RWPE2 (cell line): ENCODE measurements at places on chromosomes 2 and 18.
A peak's percentile ranks its signal among the peaks of the same experiment; 100 is the strongest.

DNA sequence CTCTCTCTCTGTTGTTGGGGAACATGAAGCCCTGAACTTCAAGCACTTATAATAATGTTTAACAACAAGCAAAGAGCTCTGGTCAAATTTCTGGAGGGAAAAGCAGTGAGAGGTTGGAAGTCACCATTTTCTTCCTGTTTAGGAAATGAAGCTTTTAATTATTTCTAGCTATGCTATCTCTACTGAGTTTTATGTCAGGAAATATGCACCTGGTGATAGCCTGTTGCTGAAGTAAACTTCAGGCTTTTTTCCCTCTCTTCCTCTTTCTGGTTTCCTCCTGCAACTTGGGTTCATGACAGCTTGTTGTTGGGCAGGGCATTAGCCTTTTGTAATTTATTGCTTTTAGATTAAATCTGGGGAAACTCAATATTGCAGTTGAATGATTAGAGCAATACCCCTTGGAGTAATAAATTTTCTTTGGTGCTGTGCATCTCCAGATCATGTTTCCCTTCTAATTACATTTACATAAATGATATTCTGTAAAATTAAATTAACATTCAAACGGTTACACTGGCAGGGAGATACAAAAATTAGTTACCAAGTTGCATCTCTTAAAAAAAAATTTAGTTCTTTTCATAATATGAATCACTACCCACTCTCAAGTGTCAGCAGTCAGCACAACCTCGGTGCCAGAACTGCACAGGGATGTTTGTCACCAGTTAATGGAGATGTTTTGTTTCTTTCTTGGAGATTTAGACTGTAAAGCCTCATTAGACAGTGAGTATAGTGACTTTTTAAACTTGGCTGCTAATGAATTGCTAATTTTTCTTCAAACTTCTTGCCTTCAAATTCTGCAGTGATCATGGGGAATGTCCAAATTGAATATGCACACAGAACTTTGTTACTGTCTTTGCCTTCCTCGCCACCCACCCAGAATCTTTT lies 466.6 kb upstream of the ETAA1 start:
- DNase-seq = no peak

GRCh38 chr2:38074764-38075506 lies 1.0 kb downstream of the CYP1B1 start:
- no peak for DNase-seq

- no peak for DNase-seq
Measured at GRCh38 chr2:144959416-144959815, 439.5 kb upstream of the ZEB2 start.

DNA sequence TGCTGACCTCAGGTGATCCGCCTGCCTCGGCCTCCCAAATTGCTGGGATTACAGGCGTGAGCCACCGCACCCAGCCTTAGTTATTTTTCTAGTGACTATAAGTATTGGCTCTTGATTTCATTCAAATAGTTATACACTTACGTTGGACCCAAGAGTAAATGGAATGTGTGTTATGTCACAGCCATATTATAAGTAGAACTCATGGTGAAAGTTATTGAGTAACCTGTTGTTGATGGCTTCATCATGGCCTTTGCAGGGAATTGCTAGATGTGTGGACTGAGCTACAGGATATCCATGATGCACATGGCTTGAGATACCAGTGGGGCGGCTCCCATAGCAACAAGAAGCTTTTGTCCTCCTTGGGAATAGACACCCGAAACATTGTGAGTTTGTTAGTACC lies 44.7 kb downstream of the AFTPH start:
- DNase-seq = no peak

GRCh38 chr2:147398996-147399395 lies 445.8 kb upstream of the ACVR2A start:
- DNase-seq = no peak

DNA sequence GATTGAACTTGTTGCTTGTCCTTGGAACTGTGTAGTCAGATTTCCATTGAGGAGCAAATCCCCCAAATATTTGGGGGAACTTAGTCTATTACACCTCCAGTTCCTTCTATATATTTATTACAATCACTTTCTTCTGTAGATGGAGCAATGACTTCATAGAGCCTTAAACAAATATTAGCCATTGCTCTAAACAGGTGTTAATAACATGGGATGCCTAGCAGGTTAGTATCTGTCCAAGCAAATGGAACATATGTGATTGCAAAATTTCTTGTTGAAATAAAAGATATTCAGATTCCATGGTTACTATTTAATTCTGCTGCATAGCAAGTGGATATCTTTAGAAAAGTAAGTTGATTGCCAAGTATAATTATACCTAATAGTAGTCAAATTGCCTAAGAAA lies 207.6 kb upstream of the NABP1 start:
- DNase-seq = no peak

DNA sequence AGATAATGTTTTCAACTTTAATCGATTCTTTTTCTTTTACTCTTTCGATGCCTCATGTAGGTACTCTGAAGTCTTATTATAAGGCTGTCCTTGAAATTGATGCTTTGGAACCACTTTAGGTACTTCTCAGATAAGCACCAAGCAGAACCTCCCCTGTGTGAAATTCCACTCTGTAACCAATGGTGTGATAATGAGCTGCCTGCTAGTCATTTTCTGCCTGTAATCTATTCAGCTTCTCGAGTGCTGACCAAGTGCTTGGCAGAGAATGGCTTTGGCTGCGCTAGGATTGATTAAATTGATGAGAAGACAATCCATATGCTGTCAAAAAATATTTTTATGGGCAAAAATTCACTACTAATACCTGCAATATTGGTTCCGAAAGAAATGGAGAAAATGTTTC lies 132.1 kb upstream of the STON1 start:
- no peak for DNase-seq

DNA sequence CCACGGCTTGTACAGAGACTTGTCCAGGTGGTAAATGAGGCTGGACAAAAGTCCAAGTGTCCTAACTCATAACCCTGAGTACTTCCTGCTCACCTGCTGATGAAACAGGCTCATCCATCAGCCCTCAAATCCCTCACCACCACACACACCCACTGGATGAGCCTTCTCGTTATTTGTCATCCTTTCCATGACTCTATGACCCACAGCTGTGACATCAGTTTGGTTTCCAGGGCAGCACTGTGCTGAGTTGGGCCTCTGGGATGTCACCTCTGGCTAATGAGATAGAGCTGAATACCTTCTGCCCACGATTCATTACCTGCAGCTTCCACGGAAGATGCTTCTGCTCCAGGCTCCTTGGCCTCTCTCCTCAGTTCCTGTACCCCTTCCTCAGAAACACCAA lies 39.4 kb downstream of the SLC14A2 start:
- no peak for DNase-seq

- peak; percentile 53 for DNase-seq
Measured at GRCh38 chr2:150526827-150527226, 39.4 kb upstream of the RND3 start.

- no peak for DNase-seq
Measured at GRCh38 chr2:226317970-226318369, 481.6 kb downstream of the IRS1 start.

DNA sequence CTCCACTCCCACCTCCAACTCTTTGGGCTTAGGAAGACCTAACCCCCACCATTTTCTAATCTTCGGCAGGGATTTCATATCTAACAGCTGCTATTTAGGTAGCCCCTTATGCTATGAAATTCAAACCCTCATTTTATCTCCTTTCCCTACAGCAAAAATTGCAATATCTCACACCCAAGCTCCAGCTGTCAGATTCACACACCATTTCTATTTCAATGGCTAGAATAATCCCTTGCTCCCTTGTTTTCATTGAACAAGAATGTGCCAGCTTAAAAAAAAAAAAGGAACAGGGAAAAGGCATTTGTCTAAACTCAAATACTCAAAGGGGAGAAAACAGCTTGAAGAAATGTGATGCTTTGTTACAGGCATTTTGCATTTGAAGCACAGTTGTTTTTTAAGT lies 850.6 kb upstream of the ACVR2A start:
- DNase-seq = no peak

GRCh38 chr2:170509452-170510193 lies 205.5 kb upstream of the SP5 start:
- no peak for DNase-seq

DNA sequence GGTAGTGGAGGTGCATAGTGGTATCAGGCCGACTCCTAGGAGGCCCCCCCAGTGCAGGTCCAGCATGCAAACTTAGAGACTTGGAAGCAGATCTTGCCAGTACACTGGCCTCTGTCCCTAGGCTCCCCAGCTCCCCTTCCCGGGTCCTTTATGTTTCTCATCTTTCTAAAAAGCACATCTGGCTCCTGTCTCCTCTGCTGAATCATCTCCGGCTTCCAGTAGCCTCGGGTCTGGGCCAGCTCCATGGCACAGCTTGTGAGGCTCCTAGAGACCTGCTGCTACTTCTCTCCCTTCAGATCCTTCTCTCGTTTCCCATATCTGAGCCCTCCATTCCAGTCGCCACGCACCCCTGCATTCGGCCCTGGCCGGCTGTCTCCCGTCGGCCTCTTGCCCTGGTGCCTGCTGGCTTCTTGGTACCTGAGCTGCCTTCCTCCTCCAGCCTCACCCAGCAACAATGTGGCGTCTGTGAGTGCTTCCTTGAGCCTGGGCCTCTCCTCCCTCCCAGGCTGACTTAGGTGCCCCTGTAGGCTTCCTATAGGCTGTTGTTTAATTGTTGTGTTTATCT lies 6.6 kb downstream of the TRAF3IP1 start:
- no peak for DNase-seq

GRCh38 chr18:3097082-3097481 lies 84.1 kb upstream of the LPIN2 start:
- DNase-seq = no peak

DNA sequence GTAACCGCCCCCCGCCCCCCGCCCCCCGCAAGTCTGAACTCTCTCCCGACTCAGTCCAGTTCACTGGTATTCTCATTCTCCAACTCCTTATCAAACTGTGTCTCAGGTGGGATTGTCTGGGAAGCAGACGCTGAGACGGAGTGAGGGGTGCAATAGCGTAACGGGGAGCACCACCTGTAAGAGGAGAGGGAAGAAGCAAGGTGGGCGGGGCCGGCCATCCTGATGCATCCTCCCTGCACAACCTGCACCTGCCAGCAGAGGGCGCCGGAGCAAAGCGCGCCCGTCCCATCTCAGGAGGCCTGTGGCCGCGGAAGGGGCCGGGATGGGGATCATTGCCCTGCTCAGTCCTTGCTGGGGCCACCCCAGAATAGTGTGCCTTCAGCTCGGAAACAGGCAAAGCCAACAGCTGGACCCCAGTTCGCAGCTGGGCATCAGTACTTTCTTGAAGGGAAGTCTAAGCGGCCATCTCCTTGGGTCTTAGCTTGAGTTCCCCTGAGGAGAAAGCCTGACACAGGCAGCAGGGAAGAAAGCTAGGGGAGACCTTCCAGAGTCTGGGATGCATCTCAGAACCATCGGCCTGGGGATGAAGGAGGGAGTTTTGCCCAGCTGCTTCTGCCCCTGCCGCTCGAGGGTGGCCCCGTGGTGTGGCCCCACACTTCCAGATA lies 208.0 kb downstream of the TFCP2L1 start:
- DNase-seq = no peak

DNA sequence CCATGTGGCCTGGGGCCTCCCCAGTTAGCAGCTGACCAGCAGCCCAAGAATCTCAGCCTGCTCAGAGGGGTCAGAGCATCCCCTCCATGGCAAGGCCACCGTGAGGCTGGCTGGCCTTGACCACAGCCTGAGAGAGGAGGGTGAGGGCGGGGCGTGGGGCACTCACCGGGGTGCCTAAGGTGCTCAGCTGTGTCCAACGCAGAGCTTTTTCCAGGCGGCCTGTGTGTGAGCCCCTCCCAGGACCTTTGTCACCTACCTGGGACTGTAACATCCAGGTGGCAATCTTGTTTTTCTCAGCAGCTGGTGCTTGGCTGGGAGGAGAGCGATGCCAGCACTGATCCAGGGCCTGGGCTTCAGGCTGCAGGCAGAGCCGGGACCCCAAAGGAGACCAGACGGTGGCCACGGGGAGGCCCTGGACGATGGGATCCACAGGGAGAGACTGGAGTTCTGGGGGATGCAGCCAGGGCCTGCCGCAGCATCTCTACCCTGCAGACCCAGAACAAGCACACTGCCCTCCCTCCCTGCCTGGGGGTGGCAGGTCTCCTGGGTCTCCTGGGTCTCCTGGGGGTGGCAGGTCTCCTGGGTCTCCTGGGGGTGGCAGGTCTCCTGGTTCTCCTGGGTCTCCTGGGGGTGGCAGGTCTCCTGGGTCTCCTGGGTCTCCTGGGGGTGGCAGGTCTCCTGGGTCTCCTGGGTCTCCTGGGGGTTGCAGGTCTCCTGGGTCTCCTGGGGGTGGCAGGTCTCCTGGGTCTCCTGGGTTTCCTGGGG lies 12.3 kb downstream of the SNED1 start:
- DNase-seq = peak; percentile 55

- peak; percentile 25 for DNase-seq
Measured at GRCh38 chr2:71699428-71699827, 246.1 kb downstream of the DYSF start.

- DNase-seq = no peak
Measured at GRCh38 chr2:70717431-70718038, 50.5 kb downstream of the ADD2 start.

GRCh38 chr2:64525317-64525613 lies 1.1 kb downstream of the AFTPH start:
- DNase-seq = no peak

DNA sequence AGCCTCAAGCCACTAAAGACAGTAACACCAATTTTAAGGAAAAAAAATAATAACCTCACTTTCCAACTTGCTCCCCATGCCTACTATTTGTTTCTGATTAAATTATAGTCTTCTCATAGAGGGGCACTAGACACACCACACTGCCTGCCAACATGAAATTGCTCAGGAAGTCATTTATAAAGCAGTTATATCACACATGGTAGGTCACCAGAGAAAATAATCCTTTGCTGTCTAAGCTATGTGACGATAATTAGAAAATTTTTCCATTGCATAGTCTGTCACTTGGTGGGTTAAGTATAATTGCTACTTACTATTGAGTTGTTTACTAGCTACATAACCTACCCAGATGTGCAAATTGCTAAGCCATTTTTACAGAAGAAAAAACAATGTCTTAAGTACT lies 85.2 kb downstream of the INO80D start:
- DNase-seq = no peak

GRCh38 chr2:96665083-96665569 lies 22.6 kb downstream of the FER1L5 start:
- DNase-seq = peak; percentile 73

GRCh38 chr18:79884294-79884962 lies 67.0 kb downstream of the SLC66A2 start:
- no peak for DNase-seq

GRCh38 chr2:242054881-242055801 lies 185.6 kb downstream of the RTP5 start:
- DNase-seq = no peak

- DNase-seq = no peak
Measured at GRCh38 chr18:22378672-22379282, 38.9 kb downstream of the CTAGE1 start.

GRCh38 chr2:54589340-54590215 lies 133.5 kb downstream of the SPTBN1 start:
- DNase-seq = no peak

GRCh38 chr18:3712491-3712890 lies 262.5 kb downstream of the TGIF1 start:
- no peak for DNase-seq

GRCh38 chr18:8657050-8657820 lies 48.0 kb downstream of the RAB12 start:
- DNase-seq = no peak

GRCh38 chr18:59270689-59271257 lies 2.5 kb downstream of the RAX start:
- no peak for DNase-seq
